Cardiac septum (tissue), 1 donor: ENCODE measurements at places on chromosomes 5 and 9. TPM values are rescaled to one million over a fixed set of nuclear protein-coding genes. Genes with fewer than 3 reads are reported as not detected.

- DNase-seq = no peak
These were observed 52.5 kb downstream of the SH3GL2 start for GRCh38 chr9:17631396-17631795.

Gene HRH2
- total RNA-seq = 60.1 TPM

GRCh38 chr5:53590759-53591158 is 30.3 kb downstream of the NDUFS4 start:
- DNase-seq = no peak

- DNase-seq = no peak
These were observed 41.0 kb downstream of the CCNJL start for GRCh38 chr5:160271396-160271795.

GRCh38 chr5:38723426-38723825 is 122.4 kb upstream of the OSMR start:
- DNase-seq = no peak
